ENCODE measurements at places on chromosomes 6 and 20. TPM values are rescaled to one million over a fixed set of nuclear protein-coding genes. Genes with fewer than 3 reads are reported as not detected.

GRCh38 chr6:710601-711571 lies 17.9 kb upstream of the EXOC2 start:
- peak; percentile 64 for DNase-seq

- DNase-seq: no peak
These were observed 42.4 kb downstream of the SCGN start for GRCh38 chr6:25694366-25694765.

DNA sequence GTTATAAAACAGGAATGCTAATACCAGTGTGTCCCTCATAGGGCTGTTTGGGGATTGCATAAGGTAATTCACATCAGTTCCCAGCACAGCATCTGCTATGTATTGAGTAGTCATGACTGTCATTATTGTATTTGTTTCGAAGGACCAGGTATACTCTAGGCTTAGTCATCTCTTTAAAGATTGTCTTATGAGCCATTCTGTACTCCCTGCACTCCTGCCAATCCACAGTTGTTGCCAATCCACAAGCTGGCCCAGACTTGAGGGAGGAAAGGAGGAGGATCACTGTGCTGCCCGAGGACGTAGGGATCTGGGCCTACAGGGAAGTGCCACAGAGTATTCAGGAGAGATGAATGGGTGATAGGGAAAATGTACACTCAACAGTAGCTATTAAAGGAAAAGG lies 113.0 kb upstream of the TIAM2 start:
- no peak for DNase-seq

Gene IRAK1BP1
- total RNA-seq: 3.0 TPM

Gene PRDM13
- not detected for total RNA-seq

GRCh38 chr6:165031502-165031901 lies 277.9 kb downstream of the C6orf118 start:
- no peak for DNase-seq

DNA sequence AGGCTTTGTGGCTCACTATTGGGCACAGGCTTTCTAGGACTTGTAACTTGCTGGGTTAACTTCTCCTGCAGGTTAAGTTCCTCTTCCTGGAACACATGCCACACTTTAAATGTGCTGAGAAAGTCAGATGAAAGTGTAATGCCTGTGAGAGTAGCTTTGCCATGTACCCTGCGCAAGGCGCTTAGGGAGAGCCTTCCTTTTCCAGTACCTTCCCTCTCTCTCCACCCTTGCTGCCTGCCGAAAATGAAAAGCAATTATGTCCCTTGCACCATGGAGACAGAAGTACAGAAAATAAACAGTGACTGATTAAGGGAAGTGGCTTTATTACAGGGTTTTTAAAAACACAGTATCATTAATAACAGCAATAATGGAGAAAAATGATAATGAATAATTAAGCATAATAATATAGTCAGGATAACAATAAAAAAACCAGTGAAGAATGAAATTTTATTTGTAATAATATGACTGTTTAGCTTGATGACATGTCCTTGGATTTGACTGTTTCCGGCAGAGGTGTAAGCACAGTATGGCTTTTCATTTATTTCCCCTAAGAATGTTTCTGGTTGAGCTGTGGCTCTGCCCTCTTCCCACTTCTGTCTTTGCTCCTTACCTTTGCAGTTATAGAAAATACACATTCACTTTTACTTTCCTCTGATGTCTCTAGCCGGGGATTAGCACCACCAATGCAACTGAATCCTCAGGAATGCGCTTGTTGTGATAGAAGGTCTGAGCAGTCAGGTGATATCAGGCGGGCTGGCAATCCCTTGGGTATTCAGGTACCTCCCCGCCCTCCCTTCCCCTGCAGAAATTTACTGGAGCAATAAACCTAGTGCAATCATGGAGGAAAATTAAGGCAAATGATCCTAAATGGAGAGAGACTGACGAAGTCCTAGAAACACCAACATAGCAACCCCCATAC lies 472.3 kb upstream of the CITED2 start:
- DNase-seq: no peak

- no peak for DNase-seq
These were observed 40.7 kb downstream of the PYGB start for GRCh38 chr20:25288291-25289181.

Gene DEFB132
- not detected for total RNA-seq

Gene LPA
- not detected for total RNA-seq

Gene TSHZ2
- total RNA-seq: 26.0 TPM

- no peak for DNase-seq
These were observed 8.7 kb downstream of the SLC2A4RG start for GRCh38 chr20:63748070-63748933.

DNA sequence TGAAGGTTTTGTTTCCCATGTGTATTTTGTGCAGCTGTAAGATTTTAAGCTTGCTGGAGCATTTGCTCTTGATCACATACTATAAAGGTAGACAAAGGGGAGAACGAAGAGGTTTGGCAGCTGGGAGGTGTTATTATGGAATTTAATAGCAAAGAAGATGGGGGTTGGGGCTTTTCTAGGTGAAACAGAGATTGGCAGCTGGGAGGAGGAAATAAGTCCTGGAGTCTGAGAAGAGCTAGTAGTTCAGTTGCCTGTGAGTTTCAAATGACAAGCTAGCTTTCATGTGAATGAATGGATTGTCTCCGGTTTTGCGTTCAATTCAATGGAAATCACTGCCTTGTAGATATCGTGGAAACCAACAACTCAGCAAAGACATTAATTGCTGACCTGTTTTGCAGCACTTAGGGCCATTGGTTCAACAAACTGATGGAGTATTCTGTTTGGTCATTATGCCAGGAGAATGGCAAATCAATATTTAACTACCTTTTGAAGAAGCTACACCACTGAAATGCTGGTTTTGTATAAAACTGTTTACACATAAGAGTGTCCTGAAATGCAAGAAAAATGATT lies 38.1 kb upstream of the FLRT3 start:
- DNase-seq: no peak

GRCh38 chr20:6691516-6691915 lies 76.0 kb upstream of the BMP2 start:
- DNase-seq: no peak

Gene OR2J3
- not detected for total RNA-seq

DNA sequence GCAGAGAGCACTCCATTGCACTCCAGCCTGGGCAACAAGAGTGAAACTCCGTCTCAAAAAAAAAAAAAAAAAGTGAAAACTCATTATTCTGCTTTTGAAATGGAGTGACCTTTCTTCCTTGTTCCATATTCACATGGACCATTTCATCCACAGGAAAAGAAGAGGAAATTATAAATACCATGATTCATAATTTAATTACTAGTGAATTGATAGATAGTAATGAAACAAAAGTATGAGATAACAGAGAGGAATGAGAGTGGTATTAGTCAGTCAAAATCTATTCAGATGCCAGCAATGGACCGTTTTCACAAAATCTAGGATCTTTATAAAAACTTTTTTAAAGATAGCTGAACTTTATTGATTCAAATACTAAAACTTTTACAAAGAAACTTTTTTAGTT lies 443.1 kb upstream of the FLRT3 start:
- DNase-seq: no peak

DNA sequence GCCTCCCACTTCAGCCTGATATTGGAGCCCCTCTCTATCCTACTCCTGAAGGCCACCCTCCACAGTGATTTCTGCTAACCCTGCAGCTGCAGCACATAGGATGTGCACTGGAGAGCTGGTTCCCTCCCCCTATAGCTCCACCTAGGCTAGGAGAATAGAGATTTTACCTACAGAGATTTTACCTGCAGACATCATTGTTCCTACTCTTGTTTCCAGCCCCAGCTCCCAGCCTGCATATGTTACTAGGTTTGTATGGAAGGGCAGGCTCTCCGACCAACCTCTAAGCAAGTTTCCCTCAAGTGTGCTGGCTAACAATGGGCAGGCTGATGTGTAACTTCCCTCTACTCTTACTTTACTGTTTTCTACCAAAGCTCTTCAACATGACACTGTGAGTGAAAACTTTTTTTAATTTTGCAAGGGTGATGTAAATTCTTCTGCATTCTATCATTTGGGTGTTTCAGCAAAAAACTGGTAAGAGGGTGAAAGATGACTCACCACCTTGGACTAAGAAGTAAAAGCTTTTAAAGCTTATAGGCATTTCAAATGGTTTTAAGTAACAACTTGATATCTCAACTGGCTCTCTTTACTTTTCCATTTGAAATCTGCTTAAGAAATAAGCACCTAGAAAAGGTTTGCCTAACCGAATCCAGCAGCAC lies 106.8 kb downstream of the CDK19 start:
- DNase-seq: no peak

Gene C20orf202
- total RNA-seq: not detected

GRCh38 chr20:43766385-43766784 lies 39.6 kb upstream of the GTSF1L start:
- no peak for DNase-seq

Gene SNAI1
- total RNA-seq: 3.5 TPM

GRCh38 chr6:41813956-41814355 lies 26.5 kb downstream of the TOMM6 start:
- no peak for DNase-seq

- no peak for DNase-seq
These were observed 740 bp downstream of the NELFCD start for GRCh38 chr20:58981628-58982364.

DNA sequence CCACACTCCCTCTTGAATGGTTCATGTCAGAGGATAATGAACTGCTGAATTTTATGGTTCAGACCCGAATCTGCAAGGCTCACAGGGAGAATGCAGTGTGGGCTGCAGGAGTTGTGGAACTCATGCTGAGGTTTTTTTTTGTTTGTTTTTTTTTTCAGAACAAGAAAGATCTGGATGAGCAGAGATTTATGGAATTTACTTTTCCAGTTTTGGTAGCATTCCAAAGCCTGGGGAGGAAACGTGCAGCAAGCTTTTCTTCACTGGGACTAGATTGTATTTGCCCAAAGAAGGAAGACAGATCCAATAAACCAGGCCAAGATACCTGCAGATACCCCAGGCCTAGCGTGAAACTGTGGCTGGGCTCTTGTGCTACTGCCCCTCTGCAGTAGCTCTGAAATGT lies 223.9 kb upstream of the TAB2 start:
- no peak for DNase-seq

DNA sequence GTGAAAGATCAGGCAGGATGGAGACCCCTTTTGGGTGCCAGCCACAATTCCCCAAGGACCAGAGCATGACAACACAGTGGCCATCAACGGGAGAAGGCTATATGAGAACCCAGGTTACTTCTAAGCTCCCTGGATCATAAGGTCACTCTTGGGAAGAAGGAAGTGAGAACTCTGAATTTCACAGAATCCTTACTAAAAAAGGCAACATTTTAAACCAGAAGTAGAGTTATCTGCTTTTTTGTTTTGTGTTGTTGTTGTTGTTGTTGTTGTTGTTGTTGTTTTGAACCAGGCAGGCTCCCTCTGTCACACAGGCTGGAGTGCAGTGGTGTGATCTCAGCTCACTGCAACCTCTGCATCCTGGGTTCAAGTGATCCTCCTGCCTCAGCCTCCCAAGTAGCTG lies 107.4 kb upstream of the TNFAIP3 start:
- DNase-seq: no peak

Gene PAK5
- not detected for total RNA-seq

GRCh38 chr20:5829241-5829809 lies 79.1 kb downstream of the SHLD1 start:
- no peak for DNase-seq

Gene BANF2
- not detected for total RNA-seq

Gene ZSCAN23
- total RNA-seq: 1.1 TPM

DNA sequence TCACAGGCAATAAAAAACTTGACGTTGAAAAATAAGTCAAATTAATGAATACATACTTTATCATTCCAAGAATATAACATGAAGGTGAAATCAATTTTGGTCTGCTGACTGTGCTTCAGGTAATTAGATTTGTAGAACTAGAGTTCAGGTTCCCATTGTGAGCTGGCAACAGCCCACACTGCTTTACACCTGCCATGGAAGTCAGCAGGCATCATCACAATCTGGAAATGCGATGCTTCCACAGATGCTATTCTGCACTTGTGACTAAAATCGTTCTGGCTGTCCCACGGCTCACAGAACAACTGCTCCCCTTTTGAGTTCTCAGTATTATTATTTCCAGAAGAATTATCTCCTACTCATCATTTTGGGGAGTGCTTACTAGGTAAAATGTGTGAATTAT lies 62.6 kb upstream of the THEMIS start:
- DNase-seq: no peak

DNA sequence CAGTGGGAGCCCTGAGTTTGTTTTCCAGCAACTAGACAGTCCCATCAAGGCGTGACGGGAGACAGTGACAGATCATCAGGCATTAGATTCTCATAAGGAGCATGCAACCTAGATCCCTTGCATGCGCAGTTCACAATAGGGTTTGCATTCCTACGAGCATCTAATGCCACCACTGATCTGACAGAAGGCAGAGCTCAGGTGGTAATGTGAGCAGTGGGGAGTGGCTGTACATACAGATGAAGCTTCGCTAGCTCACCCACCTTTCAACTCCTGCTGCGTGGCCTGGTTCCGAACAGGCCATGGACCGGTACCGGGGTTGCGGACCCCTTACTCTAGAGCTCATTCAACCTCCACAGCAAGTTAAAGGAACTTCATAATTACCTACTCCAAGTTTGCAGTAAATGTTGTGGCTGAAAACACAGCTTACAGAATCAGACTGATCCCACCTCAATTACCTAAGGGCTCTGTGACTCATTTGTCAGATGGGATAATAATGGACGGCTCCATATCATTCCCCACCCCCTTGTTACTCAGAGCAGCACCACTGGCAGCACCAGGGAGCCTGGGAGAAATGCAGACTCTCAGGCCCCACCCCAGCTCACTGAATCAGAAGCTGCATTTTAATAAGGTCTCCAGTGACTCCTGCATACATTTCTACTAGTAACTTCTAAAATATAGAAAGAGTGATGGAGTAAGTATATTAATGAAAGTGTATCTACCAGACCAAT lies 15.7 kb downstream of the PXMP4 start:
- no peak for DNase-seq

Gene BTNL2
- total RNA-seq: not detected

DNA sequence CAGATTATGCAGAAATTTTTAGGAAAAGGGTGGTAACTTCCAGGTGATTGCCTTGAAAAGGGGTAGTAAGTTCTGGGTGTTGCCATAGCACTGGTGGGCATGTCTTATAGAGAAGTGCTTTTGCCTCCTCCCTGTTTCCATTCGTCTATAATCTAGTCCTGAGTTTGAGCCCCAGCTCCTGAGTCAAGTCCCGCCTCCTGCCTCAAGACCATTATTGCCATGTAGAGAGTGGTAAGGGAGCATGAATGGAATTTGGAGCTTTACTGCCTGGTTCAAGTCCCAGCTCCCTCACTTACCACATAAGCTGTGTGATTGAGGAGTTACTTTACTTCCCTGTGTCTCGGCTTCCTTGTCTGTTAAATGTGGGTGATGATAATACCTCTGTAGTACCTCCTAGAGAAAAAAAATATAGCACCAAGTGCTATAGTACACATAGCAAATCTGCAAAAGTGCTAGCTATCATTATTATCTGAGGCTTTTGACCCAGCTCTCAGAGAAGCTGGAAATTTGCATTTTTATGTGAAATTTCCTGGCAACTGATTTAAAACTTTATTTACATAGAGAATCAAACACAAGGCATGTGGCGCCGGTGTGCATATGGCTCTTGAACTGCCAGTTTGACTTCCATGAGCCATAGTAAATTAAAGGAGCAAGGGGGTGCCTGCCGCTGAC lies 36.0 kb downstream of the TGM6 start:
- no peak for DNase-seq

Gene CITED2
- 72.5 TPM for total RNA-seq

Gene CALHM6
- 29.2 TPM for total RNA-seq

GRCh38 chr20:63280929-63281545 lies 8.4 kb downstream of the ARFGAP1 start:
- no peak for DNase-seq

GRCh38 chr6:136775548-136775947 lies 16.7 kb downstream of the MAP3K5 start:
- DNase-seq: no peak

Data from activated T-helper 1 cell treated with anti-CD3 and anti-CD28 coated beads, Interleukin-12 subunit alpha, Interleukin-12 subunit beta, Interleukin-2, Interleukin-4 antibody, amounts not matched to agents 30 ng/mL and 10 ng/mL and 1 ng/mL, durations not matched to agents 14 hours and 24 hours and 36 hours (primary cell).